ENCODE measurements at places on chromosomes 12 and 14.

DNA sequence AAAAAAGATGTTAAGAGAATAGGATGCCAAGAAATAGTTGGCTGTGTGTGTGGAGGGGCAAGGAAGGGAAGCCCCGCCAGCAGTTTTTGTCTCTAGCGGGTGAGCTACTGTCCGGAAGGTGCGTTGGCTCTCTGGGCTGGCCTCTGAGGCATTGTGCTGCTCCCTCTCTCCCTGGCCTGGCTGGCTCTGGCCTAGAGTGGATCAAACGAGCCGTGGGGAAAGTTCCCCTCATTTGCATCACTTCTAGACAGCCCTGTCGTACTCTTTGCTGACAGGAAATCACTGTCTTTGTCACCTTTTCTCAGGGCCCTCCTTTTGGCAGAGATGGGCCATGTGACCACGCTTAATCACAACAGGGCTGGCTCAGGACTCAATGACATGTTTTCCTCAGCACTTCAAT, 236.1 kb upstream of the NPAS3 start:
- no peak for DNase-seq

GRCh38 chr12:100661300-100661951, 87.9 kb downstream of the GAS2L3 start:
- no peak for DNase-seq

DNA sequence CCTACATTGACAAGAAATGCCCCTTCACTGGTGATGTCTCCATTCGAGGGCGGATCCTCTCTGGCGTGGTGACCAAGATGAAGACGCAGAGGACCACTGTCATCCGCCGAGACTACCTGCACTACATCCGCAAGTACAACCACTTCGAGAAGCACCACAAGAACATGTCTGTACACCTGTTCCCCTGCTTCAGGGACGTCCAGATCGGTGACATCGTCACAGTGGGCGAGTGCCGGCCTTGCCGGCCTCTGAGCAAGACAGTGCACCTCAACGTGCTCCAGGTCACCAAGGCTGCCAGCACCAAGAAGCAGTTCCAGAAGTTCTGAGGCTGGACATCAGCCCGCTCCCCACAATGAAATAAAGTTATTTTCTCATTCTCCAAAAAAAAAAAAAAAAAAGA, 2.8 kb downstream of the GOLGA3 start:
- DNase-seq = no peak

- DNase-seq = no peak
These were observed 274.5 kb upstream of the LRIG3 start for GRCh38 chr12:59194794-59195193.

- DNase-seq = no peak
These were observed 356.4 kb upstream of the PRICKLE1 start for GRCh38 chr12:42945927-42946326.

GRCh38 chr12:12365931-12366431, 9.1 kb downstream of the BORCS5 start:
- DNase-seq = peak; percentile 88

DNA sequence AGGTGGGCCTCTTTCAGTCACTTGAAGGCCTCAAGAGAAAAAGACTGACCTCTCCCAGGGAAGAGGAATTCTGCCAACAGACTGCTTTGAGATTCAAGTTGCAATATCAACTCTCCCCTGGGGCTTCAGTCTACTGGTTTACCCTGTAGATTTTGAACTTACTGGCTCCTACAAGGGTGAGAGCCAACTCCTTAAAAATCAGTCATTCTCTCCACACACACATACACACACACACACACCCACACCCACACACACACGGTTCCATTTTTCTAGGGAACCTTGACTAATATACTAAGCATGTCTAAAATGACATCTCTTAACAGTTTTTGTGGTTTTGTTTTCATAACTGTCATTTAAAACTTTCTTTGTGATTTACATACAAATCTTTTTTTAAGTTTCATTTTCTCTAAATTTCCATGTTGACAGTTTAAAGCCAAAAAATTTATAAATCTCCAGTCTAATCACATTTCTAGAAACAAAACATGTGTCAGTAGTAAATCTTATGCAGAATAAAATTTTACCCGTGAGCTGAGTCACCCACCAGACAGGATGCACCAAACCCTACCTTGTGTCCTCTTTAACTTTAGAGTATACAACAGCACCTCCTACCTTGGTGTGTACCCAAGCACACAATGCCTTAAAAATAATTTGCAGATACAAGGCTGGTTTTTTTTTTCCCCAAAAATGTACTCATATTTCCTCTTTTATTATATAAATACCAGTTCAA, 394.6 kb downstream of the AEBP2 start:
- DNase-seq = peak; percentile 10

DNA sequence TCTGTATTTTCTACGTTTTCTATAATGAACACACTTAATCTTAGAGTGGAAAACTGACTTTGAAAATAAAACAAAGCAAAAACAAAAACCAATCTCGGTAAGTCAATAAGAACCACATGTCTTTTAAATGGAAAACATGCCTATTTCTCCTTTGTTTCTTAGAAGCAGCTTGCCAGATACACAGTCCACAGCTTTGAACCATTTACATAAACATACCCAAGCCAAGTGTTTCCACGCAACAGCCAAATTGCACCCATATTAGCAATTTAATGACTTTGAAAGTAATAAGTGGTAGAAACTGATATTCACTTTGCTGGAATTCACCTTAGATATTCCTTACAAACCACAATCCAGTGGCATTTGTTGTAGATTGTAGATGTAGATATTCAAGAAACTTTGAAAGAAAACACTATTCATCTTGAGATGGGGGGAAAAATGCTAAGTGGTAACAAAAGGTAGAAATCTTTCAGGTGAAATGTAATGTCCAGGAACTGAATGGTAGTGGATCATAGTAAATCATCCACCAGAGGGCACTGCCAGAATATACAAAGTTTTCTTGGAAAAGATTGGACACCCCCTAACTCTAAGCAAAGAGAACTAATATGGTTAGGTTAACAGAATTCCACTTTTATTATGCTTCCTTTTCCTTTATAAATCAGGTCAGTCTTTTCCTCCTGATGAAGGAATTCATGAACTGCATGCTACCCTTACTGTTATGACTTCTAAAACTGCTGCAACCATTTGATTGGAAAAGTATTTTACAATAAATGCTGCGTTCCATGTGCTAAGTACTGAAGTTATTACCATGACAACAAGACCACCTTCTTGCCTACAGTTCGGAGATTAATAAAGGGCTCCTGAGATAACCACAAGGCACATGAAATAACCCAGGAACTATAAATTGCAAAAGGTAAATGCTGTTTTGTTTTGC, 69.8 kb downstream of the RERG start:
- DNase-seq = no peak

Measured in inflammatory macrophage treated with lipopolysaccharide for 1 hour (primary cell).